ENCODE measurements at places on chromosomes 5 and 9.
A peak's percentile ranks its signal among the peaks of the same experiment; 100 is the strongest.

DNA sequence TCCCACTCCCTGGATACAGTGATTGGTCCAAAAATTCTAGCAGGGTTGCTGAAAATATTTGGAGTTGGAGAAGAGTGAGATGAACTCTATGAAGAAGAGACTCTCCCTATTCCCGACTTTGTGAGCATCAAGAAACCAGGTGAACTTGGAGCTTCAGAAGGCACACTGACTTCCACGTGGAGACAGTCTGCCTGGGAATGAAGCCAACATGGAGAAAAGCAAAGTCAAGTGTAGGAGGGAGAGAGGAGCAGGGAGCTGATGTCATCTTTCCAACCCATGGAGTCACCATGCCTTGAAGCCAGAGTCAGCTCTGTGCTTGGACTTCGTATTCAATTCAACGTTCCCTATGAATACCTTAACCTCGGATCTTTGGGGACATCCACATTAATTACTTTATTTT, 125.1 kb downstream of the NPR3 start:
- no peak for DNase-seq

GRCh38 chr9:600006-600405, 241.5 kb upstream of the DMRT1 start:
- DNase-seq: no peak

- no peak for DNase-seq
These were observed 196.9 kb upstream of the PUM3 start for GRCh38 chr9:3040761-3041160.

DNA sequence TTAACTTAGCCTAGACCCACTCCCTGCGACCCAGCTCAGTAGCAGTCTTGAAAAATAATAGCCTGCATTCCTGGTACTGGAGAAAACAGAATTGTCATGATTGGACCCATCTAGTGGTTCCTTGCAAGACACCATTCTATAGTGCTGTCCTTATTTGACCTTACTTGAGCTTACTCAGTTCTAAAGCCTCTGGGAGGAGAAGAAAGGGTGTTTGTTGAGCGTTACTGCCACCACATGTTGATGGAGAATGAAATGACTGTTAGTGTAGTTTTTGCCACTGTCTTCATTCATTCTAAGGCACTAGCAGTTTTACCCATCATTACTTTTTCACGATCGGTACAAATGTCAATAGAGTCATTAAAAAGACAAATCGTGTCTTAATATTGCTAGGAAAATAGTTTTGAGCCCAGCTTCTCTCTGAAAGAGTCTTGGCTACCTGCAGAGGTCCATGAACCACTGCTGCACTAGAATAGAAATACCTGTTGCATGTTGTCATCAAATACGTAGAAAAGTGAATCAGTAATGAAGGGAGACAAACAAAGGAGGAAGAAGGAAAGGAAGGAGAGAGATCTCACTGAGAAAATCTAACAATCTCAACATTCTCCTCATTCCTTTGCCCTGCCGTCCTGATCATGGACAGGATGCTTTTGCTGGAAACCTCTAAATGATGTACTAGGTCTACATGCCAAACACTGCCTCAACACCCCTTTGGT, 96.0 kb downstream of the LIX1 start:
- DNase-seq: no peak

DNA sequence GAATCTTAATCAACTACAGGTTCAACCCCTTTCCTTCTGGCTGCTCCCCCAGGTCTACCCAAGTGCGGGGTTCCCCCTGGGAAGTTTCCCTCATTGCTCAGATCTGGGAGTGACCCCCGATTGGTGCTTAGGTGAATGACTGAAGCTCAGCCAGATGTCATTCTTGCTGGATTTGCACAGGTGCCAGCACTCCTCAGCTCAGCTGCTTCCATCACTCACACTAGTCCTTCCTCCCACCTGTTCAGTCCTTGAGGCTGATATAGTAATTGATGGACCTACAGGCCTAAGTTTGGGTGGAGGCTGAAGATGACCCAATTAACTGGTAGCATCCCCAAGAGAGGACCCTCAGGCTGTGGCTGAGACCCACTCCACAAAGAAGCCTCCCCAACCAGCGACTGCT, 32.9 kb downstream of the PRLR start:
- DNase-seq: no peak

DNA sequence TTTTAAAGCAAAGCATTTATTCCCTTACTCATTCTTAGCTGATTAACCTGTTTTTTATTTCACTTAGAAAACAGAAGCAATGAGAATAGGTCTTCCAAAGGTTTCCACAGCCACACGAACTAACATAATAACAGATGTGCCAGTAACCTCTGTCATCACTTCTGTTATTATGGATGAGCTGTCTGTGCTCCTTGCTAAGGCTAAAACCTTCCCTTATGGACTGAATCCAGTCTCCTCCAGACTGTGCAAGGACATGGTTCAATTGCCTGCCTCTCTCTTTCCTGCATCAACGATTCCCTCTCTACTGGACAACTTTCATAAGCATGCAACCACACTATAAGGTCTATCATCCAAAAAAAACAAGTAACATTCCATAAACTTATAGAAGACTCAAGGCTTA, 1446.2 kb downstream of the MAT2B start:
- DNase-seq: no peak

GRCh38 chr9:112921549-112921948, 30.9 kb upstream of the SLC46A2 start:
- DNase-seq: peak; percentile 23

DNA sequence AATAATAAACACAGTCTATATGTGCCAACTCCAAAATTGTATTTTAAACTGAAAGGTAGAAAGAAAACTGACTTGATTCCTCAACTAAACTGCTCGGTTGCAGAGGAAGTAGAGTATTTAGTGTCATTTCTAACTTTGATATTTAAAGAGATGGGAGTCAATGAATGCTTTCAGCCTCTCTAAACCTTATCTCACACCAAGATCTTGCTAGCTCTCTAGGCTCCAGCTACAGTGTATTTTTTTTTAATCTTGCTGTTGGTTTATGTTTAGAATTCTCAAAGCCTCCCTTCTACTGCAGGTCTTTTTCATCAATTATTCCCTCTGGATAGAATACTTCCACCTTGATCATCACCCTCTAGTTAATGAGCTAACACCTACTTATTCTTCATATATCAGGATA, 419.4 kb upstream of the ZNF462 start:
- no peak for DNase-seq

GRCh38 chr9:60545346-60545877, 368.8 kb upstream of the SPATA31A5 start:
- no peak for DNase-seq

GRCh38 chr9:15211160-15211814, 95.7 kb downstream of the TTC39B start:
- peak; percentile 87 for DNase-seq

DNA sequence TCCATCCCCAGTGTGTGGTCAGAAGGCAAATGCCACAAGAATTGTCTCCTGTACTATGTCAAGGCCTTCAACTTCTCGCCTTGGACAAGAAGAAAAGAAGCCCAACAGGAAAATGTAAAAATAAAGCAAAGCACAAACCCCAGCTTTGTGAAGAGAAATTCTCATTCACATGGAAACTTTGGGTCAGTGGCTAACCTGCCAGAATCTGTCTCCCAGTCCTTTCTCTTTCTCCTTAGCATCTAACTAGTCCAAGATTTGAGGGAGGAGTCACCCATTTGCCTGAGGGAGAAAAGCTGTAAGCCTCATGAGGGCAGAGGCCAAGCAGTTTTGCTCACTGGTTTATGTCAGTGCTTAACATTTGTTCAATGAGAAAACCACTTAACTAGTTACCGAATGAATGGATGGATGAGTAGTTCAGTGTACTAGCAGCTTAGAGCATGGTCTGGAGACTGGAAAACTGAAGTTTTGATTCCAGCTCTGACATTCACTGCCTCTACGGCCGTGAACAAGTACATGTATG, 36.0 kb downstream of the ADAM19 start:
- DNase-seq: no peak

DNA sequence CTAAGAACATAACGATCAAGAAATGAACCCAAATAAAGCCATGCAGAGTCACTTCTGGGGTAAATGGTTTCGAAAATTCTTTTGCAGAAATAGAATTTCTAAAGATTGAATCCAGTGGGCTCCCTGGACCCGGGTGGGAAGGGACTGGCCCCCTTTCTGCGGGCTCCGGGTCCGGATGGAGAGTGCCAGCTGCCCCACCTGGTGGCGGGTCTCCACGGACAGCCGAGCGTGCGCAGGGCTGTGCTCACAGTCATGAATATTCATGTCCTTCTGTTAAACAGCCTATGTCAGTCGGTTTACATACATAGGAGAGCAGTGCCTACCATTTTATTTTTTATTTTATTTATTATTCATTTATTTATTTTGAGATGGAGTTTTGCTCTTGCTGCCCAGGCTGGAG, 4.7 kb upstream of the PPP1R26 start:
- peak; percentile 39 for DNase-seq

DNA sequence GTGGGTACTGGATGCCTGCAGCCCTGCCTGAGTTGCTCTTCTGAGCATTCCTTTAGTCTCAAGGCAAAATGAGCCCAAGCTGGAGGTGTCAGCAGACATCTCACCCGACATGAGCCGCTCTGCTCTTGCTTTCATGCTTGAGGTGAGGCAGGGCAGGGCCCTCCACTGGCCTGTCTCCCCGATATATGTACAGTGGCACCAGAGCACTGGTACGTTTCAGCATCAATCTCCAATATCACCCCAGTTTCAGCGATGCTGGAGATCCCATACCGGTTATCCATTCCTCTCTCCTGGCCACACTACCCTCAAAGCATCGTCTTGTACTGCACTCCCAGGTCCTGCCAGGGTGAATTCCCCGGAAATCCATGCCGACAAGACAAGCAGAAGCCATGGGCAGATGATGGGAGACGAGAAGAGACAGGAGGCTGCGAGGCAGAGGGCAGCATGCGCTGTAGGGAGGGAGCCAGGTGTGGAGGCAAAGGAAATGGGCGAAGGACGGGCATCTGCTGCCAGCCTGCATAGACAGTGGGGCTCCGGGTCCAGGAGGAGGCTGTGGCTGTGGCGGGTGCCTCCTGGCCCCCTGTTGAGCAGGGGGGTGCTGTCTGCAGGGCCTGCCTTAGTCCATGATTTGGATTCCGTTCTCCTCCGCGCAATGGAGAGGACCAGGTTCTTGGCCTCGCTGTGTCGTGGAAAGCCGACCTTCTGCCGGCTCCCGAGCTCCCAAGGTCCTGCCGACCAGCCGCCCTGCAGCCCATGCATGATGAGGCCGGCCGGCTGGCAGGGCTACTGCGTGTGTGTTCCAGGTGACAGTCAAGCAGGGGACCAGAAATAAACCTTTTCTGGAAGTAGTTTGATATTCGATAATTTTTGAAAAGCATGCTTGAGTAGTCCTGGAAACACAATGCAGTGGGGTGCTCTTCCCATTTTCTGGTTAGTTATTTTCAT, 152.2 kb upstream of the IRX2 start:
- DNase-seq: no peak

DNA sequence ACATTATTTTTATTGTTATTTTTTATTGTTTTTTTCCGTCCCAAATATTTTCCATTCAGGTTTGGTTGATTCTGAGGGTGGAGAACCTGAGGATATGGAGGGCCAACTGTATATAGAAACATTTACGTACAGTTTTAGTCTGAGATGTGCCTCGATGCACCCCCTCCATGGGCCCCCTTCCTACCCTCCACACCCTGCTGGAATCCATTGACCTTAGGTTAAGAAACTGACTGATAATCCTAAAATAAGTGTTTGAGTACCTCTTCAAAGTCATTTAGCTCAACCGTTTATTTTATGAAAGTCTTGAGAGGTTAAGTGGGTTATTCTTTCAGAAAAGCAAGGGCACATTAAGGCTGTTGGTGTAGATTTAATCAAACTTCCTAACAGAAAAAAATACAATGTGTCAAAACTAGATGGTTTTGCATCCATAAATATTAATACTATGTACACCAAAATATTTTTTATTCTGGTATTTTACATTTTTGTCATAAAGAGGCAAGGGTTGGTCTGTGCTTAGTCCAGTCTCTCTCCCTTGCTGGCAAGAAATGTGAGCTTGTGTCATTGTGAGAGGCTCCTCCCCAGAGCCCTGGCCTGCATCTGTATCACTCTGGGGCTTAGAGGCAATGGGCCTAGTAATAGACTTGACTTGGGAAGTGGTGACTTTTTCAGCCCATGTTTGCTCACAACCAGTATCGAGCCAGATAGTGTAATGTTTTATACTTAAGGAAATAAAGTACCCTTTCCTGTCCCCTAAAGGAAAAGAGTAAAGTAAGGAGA, 15.7 kb downstream of the MTRR start:
- DNase-seq: no peak

DNA sequence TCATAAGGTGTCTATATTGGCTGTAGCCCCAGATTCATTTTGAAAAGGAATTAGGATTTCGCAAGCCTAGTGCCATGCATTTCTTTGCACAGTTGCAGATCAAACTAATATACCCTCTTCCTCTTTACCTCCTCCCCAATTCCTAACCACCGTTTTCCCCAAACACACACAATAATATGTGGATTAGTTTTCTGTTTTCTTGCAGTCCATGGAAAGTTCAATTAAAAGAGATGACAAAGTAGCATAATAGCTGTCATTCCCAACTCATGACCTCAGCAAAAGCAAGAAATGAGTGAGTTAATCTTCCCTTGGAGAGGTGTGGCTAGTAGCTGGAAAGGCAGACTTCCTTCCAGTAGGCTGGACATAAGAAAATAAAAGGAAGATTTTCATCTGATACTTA, 349.1 kb downstream of the TMEM232 start:
- no peak for DNase-seq

Data from G401 (cell line).